Muscle of arm (tissue), 14 donors: ENCODE measurements at places on chromosomes 5 and 9. TPM values are rescaled to one million over a fixed set of nuclear protein-coding genes. Genes with fewer than 3 reads are reported as not detected.
A peak's percentile ranks its signal among the peaks of the same experiment; 100 is the strongest.

DNA sequence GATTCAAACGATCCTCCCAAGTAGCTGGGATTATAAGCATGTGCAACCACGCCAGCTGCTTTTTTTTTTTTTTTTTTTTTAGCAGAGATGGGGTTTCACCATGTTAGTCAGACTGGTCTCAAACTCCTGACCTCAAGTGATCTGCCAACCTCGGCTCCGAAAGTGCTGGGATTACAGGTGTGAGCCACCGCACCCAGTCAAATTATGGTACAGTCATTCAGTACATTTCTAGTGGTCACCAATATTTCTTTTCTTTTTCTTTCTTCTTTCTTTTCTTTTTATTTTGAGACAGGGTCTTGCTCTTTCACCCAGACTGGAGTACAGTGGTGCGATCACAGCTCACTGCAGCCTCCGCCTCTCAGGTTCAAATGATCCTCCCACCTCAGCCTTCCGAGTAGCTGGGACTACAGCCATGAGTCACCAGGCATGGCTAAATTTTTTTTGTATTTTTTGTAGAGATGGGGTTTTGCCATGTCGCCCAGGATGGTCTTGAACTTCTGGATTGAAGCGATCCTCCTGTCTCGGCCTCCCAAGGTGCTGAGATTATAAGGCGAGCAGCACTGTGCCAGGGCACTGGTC, 25.4 kb upstream of the DCP2 start:
- DNase-seq: no peak

- no peak for DNase-seq
Observed at GRCh38 chr9:98610711-98611110, 98.0 kb downstream of the GABBR2 start.

DNA sequence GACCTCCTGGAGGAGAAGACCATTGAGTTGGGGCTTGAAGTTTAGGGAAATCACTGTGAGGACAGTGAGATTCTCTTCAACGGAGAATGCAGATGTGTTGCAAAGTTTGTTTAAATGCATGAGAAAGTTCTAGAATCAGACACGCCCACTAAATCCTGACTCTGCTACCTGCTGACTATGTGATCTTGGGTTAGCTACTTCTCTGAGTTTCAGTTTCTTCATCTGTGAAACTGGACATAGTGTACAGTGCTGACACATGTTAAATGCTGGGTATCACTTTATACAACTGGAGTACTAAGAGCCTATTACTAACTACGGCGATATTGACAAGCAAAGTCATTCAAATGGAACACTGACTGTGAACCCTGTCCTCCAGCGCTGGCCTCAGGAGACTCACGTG, 255.5 kb downstream of the HSPA4 start:
- no peak for DNase-seq

- DNase-seq: no peak
Observed at GRCh38 chr5:146337264-146337904, 1.3 kb upstream of the POU4F3 start.

DNA sequence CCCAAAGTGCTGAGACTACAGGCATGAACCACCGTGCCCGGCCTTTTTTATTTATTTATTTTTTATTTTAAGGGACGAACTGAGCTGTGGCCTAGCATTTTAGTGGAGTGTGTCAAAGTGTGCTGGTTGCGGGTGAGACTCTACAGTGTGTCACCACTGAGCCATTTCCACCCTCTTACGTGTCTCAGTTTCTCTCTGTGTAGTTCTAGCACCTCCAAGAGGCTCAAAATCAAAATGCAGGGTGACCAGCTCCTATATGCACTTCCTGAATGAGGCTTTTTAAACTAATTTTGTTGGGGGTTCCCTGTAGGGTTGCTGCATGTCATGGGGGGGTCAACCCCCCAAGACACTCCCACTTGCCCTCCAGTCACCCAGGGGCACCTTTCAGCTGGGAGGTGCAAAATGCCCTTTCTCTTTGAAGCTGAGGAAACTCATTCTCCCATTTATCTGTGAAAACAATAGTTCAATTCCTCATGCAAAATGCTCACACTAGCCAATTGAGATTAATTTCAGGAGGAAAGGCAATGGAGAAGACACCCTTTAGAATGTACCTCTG, 69.3 kb downstream of the COL15A1 start:
- no peak for DNase-seq

DNA sequence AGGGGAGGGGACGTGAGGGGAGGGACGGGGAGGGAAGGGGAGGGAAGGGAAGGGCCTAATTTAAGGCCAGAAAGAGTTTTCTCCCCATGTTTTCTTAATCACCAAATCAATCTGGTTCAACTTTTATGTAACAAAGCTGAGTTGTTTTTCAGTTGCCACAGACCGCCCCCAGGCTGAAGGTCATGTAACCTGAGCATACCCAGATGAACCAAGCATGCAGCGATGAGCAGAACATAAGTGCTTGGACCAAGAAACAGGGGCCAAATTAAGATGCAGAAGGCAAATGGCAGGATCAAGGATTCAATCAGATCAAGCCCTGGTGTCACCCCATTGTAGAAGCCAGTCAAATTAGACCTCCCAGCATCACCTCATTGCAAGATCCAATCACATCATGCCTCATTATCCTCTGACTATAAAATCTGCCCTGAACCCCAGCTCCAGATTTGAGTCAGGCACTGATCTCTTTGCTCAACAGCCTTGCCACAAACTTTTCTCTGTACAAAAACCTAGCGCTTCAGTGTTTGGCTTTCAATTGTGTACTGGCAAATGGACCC, 113.5 kb upstream of the TNPO1 start:
- no peak for DNase-seq

DNA sequence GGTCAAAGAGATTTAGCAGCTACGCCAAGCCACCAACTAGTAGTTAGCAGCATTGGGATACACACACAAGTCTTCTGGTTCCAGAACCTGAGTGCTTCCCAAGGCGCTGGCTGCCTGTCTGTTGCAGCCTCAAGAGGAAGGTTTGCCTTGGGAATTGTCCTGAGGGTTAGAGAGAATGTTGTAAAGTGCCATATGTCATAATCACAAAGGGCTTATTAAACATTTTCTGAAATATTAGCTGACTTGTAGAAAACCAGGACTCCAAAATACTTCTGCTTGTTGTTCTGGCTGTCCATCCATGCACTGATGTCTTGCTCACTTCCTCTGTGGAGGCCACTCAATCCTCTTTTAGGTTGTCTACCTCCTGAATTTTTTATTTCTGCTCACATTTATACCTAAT, 46.3 kb downstream of the SLC36A1 start:
- DNase-seq: no peak

DNA sequence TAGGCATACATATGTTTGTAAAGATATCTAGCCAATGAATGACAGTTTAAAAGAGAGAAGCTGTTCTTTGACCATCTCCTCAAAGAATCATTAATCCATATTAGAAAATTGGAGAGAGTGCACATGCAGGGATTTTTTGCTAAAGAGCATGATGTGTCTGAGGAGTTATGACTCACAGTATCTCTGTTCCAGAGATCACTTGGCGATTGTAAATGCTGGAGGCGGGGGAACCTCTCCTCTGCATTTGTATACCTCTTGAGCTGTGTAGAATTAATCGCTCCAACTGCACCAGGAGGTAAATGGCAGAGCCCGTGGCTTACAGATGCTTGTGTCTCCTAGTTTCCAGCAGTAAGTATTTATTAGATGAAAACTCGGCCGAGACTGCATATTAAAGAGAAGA, 3.6 kb upstream of the SPATA31D1 start:
- no peak for DNase-seq

GRCh38 chr5:117888688-117889087, 1099.7 kb downstream of the DTWD2 start:
- DNase-seq: peak; percentile 17

DNA sequence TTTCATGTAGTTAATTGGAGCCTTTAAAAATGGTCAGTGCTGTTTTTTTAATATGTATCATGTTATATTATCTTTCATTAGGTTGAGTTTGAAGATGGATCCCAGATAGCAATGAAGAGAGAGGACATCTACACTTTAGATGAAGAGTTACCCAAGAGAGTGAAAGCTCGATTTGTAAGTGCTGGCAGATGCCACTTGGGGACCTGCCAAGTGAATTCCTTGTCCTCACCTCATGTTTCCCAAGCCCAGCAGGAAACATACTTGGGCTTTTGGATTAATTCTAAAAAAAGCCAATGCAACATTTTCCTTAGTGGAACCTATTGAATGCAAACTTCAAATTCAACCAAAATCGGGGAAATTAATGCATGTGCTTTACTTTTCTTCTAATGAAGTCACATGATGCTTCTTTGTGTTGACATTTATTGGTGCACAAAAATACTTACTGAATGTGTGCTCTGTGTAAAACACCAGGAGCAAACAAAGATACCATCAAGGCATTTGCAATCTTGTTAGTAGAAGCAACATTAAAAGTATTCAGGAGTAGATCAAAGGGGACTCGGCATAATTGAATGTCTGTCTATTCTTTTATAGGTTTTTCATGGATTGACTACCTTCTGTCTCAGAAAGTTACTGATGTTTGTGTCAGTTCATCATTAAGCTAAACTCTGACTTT, 412.1 kb downstream of the KDM4C start:
- no peak for DNase-seq

- DNase-seq: no peak
Observed at GRCh38 chr5:53256746-53257145, 147.2 kb upstream of the MOCS2 start.

DNA sequence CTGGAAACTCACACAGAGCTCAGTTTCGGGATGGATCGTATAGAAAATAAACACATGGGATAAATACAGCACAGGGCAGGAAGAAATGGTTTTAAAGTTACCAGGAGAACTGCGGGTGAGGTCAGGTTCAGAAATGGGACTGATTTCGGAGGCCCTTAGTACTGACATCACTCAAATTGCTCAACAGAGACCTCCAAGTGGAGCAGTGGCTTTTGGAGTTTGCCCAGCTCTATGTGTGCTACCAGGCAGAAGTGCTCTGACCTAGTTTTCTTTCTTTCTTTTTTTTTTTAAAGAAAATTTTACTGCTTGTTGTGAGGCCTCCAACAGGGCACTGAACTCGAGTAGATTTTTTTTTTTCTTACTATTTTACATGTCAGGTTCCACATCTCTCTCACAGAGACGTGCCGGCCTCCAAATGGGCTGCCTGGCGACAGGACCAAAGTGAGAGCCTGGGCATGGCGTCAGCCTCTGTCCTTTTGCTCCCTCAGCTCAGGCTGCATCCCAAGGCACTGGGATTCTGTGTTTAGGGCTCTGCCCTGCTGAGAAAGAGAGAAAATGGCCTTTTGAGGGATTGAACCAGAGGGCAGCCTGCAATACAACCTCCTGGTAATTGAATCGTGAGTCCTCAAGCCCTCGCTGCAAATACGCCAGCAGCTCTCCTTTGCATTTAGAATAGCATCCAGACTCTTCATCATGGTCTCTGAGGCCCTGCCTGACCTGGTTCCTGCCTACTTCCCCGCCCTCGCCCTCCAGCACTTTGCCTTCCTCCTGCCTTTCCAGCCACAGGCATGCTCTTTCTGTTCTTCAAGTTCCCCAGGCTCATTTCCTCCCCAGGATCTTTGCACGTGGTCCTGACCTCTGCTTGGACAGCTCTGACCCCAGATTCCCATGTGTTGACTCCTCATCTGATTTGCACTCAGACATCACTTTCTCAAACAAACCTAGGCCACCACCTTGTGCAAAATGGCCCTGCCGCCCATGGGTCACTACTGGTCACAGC, 173.5 kb downstream of the FGF1 start:
- DNase-seq: no peak

GRCh38 chr9:87216897-87217455, 269.7 kb upstream of the GAS1 start:
- no peak for DNase-seq

DNA sequence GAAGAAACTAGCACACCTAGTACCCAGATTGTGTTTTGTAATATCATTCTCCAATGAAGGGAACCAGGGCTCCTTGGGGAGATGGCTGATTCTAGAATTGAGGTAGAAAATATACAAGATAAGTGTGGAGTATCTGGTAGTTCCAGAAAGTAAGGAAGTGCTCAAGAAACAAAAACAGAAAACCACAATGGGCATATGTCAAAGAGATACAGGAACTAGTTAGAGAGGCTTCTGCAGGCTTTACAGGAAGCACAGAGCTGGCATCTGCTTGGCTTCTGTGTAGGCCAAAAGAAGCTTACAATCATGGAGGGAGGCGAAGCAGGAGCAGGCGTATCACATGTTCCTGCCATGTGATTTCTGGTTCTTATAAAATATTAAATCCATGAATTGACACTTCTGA, 105.7 kb upstream of the TMEM161B start:
- no peak for DNase-seq

DNA sequence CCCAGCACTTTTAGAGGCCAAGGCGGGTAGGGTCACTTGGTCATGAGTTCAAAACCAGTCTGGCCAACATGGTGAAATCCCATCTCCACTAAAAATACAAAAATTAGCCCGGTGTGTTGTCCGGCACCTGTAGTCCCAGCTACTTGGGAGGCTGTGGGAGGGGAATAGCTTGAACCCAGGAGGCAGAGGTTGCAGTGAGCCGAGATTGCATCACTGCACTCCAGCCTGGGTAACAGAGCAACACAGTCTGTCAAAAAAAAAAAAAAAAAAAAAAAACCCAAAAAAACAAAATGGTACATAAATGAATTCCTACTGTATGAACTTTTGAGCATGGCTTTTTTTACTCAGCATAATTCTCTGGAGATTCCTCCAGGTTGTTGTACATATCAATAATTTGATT, 37.6 kb upstream of the PCAT7 start:
- no peak for DNase-seq

DNA sequence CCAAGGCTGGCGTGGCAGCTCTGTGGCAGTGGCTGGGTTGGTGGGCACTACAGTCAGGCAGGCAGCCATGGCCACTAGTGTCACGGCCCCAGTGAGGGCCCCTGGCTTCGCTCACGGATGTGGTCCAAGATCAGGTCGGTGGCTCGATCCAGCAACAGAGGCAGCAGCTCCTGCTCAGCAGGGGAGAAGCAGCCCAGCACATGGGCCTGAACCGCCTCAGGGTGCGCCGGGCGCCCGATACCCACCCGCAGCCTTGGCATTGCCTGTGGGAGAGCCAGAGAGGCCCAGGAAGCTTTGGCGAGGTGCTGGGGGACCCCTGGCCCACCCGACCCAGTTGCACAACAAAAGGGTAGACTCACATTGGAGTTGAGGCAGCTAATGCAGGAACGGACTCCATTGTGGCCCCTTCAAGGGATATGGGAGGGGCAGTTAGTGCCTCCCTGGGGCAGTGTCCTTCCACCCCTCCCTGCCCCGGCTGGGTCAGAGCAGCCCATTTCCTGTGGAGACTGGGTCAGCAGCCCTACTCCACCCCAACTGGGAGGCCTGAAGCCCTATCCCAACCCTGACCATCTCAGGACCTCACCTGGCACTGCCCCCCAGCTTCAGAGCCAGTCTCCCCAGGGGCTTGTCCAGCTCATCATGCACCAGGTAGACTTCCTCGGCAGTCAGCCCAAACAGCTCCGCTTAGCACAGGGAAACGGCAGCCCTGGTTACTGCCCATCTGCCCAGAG, 1.3 kb downstream of the PTRH1 start:
- DNase-seq: no peak

HSPB3 gene
- 123 TPM for polyA plus RNA-seq

RFESD gene
- polyA plus RNA-seq: 6.2 TPM

ZMAT2 gene
- 81.3 TPM for polyA plus RNA-seq

BBLN gene
- polyA plus RNA-seq: 30.9 TPM

PTGR1 gene
- 62.5 TPM for polyA plus RNA-seq

CDH9 gene
- not detected for polyA plus RNA-seq

PRR16 gene
- 23.0 TPM for polyA plus RNA-seq

PCDHB4 gene
- polyA plus RNA-seq: not detected
